ENCODE measurements at places on chromosomes 12 and 14.

GRCh38 chr14:33836900-33837577 lies 113.8 kb downstream of the EGLN3 start:
- no peak for DNase-seq

GRCh38 chr12:89016970-89017778 lies 335.1 kb downstream of the DUSP6 start:
- DNase-seq: no peak

DNA sequence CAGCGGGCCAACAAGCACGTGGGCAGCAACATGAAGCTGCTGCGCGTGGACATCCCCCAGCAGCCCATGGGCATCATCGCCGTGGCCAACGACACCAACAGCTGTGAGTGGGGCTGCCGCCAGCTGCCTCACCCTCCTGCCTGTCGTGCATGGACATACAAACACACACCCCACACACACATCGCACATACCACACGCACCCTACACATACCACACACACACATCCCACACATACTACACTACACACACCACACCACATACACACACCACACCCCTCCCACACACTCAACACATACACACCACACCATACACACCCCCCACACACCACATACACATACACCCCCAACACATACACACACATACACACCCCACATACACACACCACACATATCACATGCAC lies 25.2 kb upstream of the NXPH4 start:
- DNase-seq: no peak

- no peak for DNase-seq
Observed at GRCh38 chr12:42741091-42741490, 151.5 kb upstream of the PRICKLE1 start.

DNA sequence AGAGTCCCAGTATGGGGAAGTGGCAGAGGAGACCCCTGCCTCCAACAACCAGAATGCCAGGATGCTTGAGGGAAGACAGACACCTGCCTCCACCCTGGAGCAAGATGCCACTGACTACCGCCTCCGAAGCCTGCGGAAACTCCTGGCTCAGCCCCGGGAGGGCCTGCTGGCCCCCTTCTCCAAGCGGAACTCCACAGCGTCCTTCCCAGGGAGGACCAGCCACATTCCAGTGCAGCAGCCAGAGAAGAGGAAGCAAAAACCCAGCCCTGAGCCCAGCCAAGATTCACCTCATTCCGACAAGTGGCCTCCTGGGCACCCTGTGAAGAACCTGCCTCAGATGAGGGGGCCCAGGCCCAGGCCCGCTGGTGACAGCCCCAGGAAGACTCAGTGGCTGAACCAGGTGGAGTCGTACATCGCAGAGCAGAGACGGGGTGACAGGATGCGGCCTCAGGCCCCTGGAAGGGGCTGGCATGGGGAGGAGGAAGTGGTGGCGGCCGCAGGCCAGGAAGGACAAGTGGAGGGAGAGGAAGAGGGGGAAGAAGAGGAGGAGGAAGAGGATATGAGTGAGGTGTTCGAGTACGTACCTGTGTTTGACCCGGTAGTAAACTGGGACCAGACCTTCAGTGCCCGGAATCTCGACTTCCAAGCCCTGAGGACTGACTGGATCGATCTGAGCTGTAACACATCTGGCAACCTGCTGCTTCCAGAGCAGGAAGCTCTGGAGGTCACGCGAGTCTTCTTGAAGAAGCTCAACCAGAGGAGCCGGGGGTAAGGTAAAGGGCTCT lies 93.7 kb downstream of the B4GALNT3 start:
- DNase-seq: no peak

GRCh38 chr12:69663726-69664125 lies 35.4 kb downstream of the BEST3 start:
- no peak for DNase-seq

DNA sequence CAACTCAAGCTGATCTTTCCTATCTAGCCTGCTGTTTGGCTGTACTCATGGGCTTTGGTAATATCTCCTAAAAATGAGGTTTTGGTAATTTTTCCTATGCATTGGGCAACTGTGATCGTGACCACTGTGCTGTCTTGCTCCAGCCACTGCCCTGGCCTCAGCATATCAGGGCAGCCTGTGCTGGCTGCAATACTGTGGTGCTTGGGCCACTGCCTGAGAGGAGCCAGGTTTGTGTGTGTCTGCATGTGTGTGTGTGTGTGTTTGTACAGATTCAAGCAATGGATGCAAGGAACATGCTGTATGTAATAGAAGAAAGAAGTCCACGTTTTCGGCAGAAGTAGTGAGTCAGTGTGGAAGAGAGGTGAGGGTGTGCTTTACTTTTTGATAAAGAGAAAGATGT lies 13.0 kb downstream of the ERG28 start:
- DNase-seq: no peak

- DNase-seq: no peak
Observed at GRCh38 chr12:121240484-121241101, 30.7 kb downstream of the P2RX4 start.

DNA sequence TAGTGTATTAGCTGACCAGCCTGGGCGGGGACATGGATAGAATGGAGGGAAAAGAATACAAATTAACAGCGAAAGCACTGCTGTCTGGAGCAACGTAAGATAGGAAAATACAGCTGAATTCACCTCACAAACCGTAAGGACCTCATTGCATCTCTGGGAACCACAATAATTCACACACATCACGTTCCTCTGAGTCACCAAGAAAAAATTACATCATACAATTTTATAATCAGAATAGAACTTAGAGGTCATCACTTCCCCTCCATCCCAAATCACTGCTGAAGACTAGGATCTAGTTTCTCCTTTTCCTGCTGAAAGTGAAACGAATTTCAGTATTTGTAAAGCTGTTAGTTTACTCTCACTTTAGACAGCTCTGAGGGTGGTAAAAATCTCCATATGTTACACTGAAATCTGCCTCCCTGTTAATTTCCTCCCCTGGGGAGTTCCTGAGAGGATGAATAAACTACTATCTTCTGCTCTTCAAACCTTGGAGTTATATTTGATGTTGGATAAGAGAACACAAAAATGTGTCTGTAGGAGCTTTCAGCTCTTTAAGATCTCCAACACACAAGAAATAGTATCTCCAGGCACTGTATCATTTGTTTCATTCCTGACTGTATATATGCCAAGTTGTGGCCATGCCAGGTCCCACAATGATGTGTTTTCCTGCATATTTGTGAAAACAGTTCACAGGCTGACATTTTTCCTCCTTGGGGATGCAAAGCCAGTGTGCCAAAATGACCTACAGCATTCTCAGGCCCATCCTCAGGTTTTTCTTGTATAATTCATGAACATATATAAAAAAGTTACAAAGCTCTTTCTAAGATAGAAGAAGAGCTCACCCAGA lies 63.8 kb upstream of the SSTR1 start:
- DNase-seq: no peak

GRCh38 chr12:121805171-121806008 lies 1.6 kb downstream of the SETD1B start:
- DNase-seq: no peak

DNA sequence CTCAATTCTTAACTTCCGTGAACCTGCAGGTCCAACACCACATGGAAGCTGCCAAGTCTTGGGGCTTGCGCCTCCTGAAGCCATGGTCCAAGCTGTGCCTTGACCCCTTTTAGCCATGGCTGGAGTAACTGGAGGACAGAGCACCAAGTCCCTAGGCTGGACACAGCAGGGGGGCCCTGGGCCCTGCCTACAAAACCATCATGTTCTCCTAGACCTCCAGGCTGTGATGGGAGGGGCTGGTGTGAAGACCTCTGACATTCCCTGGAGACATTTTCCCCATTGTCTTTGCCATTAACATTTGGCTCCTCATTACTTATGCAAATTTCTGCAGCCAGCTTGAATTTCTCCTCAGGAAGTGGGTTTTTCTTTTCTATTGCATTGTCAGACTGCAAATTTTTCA lies 570.1 kb downstream of the FSCB start:
- no peak for DNase-seq

DNA sequence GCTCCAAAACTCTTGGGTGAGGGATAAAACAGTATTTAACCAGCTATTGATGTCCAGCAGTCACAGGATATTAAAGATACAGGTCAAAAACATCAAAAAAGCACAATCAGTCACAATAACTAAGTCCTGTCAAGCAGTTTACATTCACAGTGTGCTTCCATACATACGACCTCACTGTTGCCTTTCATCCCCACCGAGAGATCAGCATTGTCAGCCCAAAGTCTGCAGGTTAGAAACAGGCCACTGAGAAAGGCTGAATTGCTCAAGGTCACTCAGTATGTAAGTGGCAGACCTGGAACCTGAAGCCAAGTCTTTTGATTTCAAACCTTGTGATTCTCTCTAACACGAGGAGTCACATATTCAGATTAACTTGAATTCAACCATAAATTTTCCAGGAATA lies 124.9 kb downstream of the GXYLT1 start:
- DNase-seq: no peak

GRCh38 chr14:57816568-57817284 lies 49.2 kb downstream of the SLC35F4 start:
- DNase-seq: no peak

DNA sequence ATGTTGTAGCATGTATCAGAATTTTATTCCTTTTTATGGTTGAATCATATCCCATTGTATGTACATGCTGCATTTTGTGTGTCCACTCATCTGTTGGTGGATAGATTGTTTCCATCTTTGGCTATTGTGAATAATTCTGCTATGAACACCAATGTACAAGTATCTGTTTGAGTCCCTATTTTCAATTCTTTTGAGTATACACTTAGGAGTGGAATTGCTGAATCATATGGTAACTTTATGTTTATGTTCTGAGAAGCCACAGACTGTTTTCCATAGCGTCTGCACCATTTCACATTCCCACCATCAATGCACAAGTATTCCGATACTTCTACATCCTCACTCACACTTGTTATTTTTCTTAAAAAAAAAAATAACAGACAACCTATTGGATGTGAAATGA lies 91.5 kb downstream of the ARF6 start:
- DNase-seq: no peak

DNA sequence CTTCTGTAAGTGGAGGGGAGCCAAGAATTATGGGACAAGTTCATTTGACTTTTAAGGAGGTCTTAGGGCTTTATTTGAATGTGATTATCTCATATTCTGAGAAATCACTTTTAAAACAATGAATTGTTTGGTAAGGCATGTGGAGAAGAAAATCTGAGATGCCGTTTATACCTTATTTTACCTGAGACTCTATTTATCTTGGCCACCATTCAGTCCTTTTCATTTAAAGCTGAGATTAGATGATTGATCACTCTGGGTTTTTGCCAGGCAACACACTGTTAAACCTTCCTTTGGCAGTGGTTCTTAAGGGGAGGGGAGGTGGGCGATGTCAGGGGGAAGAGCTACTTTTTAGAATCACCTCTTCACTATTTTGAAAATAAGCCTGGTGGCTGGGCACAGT lies 11.4 kb downstream of the CAND1 start:
- no peak for DNase-seq

DNA sequence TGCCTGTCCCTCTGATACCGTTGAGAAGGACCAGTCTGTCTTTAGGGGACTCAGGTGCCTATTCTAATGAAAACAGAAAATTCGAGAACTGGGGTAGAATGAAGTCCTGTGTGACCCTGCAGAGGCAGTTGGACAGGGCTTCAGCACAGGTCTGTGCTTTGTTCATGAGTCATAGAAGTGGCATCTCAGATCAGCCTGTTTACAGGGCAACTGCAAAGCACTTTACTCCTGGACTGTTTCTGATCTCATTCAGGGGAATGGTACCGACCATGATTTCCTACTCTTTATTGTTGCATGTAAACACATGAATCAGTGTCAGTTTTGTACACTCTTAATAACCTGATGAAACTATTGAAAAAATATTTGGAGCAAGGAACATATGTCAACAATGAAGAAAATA lies 1517.0 kb downstream of the AACS start:
- DNase-seq: no peak

- DNase-seq: no peak
Observed at GRCh38 chr12:122721057-122721545, 4.5 kb upstream of the HCAR3 start.

DNA sequence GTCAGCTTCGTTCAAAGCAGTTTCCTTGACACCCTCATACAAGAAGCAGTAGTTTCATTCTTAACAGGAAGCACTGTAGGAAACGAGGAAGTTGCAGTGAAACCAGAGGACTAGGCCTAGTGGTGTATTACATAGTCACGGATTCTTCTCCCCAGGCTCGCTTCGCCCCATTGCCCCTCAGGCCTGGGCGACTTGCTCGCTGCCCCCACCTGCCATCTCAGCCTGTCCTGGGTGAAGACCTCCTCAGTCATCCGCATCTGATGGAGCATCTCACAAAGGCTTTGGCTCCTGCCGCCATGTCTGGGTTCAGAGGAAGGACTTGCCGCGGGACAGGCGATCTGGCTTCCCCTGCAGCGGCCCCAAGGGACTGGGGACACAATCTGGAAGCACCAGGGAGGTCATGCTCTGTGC lies 93.5 kb downstream of the LMNTD1 start:
- no peak for DNase-seq

DNA sequence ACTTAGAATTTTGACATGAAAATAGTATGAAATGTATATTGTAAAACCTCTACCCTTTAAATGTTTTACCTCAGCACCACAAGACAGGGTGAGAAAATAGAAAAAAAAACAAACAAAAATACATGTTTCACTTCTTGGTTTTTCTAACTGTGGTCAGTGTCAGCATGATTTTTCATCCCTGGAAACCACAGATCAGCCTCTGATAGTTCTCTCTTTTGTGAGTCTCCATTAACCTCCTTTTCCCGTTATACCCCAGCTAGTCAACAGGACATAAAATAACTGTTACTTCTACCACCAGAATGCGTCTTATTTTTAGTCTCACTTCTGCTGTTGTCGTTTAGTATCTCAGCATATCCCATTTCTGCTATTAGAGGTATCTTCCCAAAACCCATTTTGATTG lies 48.3 kb upstream of the KCNMB4 start:
- no peak for DNase-seq

- peak; percentile 7 for DNase-seq
Observed at GRCh38 chr12:27968972-27969623, 3.4 kb downstream of the PTHLH start.

DNA sequence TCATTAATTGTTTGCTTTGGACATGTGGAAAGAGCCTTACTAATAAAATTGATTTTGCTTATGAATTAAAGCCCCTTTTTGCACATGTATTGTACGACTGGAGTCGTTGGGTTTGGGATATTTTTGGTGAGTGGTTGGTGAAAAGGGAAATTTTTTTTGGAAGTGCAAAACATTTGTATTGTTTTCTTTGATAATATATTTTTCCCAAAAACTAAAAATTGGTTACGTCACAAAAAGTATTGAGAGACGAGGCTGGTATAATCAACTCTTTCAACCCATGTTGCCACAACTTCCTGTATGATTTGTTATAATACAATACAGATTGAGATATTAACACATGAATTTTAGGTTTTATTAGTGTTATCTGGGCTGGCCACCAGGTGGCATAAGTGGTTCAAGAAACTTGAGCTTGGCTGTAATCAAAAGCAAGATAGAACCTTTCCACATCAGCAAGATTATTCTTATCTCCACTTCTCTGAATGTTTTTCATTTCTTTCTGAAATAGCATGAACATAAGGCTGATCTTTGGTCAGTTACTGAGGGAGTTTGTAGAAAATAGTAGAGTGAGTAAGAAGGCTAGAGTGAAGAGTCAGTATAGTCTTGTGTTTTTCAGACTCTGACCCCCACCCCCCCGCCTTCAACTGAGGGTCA lies 8.7 kb downstream of the NGDN start:
- peak; percentile 31 for DNase-seq

Measured in amygdala (tissue), 56 donors.